Muscle of back (tissue), 13 donors: ENCODE measurements at places on chromosomes 3 and 15. TPM values are rescaled to one million over a fixed set of nuclear protein-coding genes. Genes with fewer than 3 reads are reported as not detected.

- DNase-seq, result no peak
Observed at GRCh38 chr3:98554580-98554979, 22.8 kb downstream of the GPR15 start.

- no peak for DNase-seq
Observed at GRCh38 chr15:78211189-78211921, 23.0 kb downstream of the ACSBG1 start.

GRCh38 chr3:20511863-20512505 is 326.0 kb upstream of the SGO1 start:
- peak; percentile 75 for DNase-seq

GRCh38 chr3:17231537-17232261 is 346.9 kb downstream of the PLCL2 start:
- DNase-seq, result no peak

DZIP1L gene
- 6.6 TPM for polyA plus RNA-seq

DNA sequence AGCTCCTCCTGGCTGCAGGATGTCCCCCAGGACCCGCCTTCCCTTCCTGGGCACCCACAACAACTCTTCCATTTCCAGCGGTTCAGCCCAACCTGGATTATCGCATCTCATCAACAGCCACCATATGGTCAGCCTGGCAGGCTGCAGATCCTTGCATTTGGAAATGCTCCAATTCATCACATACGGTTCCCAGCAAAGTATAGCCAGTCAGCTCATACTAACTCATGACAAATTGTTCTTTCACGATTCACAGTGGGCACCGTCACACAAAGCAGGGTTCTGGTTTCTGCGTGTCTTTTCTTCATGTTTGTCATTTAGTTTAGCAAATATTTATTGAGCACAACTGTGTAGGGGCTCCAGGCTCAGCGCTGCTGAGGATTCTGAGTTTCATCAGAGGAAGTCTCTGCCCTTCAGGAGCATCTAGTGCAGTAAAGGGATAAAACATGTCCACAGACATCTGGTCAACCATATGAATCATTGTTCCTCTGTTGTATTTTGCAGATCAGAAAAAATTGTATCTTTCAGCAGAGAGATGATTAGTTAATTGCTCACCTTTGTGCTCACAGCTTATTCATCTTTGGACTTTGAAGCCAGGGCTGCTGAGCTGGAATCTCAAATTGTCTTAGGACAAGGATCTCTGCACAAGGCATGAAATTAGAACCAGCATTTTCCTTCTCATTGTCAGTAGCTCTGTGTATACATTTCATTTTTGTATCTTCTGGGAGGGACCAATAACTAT is 125.1 kb downstream of the GABRG3 start:
- no peak for DNase-seq

UPK1B gene
- polyA plus RNA-seq, result 3.6 TPM
